ENCODE measurements at places on chromosomes 3 and 15. TPM values are rescaled to one million over a fixed set of nuclear protein-coding genes. Genes with fewer than 3 reads are reported as not detected.

The GOLIM4 gene
- 43.1 TPM for total RNA-seq

The SPINT1 gene
- total RNA-seq = 4.8 TPM

The CLDN1 gene
- 2.0 TPM for total RNA-seq

The SH2D7 gene
- not detected for total RNA-seq

The LEO1 gene
- total RNA-seq = 12.7 TPM

The SLC22A13 gene
- total RNA-seq = 0.99 TPM

The CATSPER2 gene
- 5.2 TPM for total RNA-seq

DNA sequence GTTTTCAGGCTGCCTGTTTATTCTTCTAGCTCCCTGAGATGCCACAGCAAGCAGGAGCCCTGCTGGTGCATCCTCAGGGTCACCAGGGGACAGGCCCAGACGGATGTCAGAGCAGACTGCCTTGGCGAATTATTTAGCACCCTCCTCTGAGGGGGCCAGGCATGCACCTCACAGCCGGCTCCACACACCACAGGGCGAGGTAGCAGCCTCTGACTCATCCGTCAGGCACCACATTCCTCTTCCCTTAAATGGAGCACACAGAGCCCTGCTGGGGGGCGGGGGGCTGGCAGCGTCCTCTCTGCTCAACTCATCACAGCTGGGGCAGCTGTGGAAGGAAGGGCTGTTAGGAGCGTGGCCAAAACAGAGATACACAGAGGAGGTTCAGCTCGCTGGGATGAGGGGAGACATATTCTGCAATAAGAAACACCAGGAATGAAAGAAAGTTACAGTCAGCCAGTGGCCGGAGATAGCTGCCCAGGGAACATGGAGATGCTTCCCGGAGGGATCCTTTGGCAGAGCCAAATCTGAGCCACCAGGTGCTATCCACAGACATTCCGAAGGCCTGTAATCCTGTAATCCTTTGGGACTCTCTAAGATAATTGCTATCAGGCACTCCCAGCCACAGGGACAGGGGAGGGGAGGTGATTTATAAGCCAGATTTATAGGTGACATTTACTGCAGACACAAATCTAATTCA is 13.9 kb upstream of the PRICKLE2 start:
- H3K27me3 ChIP-seq = no peaks in the 10 kb centered on the region
- DNase-seq = peak; percentile 26
- no peaks in the 10 kb centered on the region for H3K36me3 ChIP-seq
- H3K4me3 ChIP-seq = peak overlapping the region; percentile 58
- H3K27ac ChIP-seq = peak overlapping the region; percentile 18

DNA sequence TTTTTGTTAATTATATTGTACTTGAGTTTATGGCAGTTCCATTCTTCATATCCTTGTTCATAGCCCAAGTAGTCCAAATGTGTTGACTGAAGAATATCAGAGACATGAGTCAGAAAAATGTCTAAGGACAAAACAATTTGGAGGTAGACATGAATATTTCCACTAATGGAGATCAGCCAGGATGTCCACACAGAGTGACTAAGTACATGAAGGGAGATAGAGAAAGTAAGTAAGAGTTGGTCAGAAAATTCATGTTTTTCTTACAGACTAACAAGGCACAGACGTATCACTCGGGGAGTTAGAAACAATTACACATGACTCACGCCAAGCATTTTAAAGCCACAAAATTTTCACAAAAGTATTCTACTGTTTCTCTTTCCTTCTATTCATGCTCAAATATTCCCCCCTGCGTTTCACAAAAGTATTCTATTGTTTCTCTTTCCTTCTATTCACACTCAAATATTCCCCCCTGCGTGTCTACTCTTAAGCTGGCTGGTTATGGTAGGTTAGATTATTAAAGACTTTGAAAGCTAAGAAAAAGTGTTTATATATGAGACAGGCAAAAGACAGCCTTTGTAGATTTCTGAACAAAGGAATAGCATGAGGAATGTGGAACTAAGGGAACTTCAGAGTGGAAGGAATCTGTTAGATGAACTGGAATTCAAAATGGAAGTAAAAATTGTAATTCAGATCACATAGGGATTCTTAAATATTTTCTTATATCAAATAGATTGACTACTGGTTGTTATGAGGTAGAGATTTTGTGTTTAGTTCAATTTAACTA is 648.7 kb upstream of the CCDC54 start:
- H3K4me1 ChIP-seq = peaks cover 4% of the 10 kb centered on the region
- H3K36me3 ChIP-seq = no peaks in the 10 kb centered on the region
- no peaks in the 10 kb centered on the region for H3K27me3 ChIP-seq
- DNase-seq = peak; percentile 21

- no peaks in the 10 kb centered on the region for H3K36me3 ChIP-seq
- peaks cover 35% of the 10 kb centered on the region for H3K4me1 ChIP-seq
- no peaks in the 10 kb centered on the region for H3K27me3 ChIP-seq
Observed at GRCh38 chr3:59817511-59817910, 767.7 kb upstream of the CFAP20DC start.

- H3K36me3 ChIP-seq = no peaks in the 10 kb centered on the region
- no peak overlapping the region for H3K27ac ChIP-seq
- no peak overlapping the region for H3K4me3 ChIP-seq
- no peak for DNase-seq
Observed at GRCh38 chr3:139642996-139643395, 34.8 kb downstream of the NMNAT3 start.

GRCh38 chr3:88812576-88812975 is 294.8 kb upstream of the EPHA3 start:
- H3K4me1 ChIP-seq = no peaks in the 10 kb centered on the region
- DNase-seq = no peak
- H3K27ac ChIP-seq = no peak overlapping the region
- no peaks in the 10 kb centered on the region for H3K27me3 ChIP-seq

- H3K4me1 ChIP-seq = peaks cover 7% of the 10 kb centered on the region
- DNase-seq = no peak
- no peak overlapping the region for H3K27ac ChIP-seq
Observed at GRCh38 chr3:88084097-88084501, 25.0 kb downstream of the ZNF654 start.

DNA sequence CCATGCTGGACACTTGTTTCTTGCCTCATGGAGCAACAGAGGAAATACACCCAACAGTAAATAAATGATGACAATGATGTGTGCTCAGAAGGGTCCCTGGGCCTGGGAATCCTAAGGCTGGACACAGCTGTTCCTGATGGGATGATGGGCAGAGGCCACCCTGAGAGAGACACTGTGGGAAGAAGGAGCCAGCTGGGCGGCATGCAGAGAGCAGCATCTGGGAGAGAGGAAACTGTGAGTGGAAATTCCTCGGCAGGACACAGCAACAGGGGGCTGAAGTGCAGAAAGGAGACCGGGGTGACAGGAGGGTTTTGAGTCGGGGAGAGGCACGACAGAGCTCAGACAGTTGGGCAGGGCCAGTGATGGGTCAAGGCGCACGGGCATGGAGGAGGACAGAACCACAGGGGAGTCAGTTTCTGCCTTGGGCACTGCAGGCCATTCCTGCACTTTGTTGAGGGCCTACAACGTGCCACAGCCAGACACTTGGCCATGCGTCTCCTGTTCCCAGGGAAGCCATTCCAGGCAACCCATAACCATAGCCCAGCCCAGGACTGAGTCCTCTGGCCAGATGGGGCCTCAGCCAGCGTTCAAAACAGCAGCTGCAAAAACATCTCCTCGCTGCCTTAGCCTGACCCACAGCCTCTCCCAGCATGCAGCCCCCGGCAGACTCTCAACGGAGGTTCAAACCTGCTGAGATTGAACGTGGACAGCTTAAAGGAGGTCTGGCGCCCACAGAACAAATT is 36.7 kb upstream of the SLC6A1 start:
- no peaks in the 10 kb centered on the region for H3K4me1 ChIP-seq
- H3K4me3 ChIP-seq = no peak overlapping the region
- H3K27ac ChIP-seq = no peak overlapping the region
- no peaks in the 10 kb centered on the region for H3K36me3 ChIP-seq

- H3K27ac ChIP-seq = peak overlapping the region; percentile 51
- peaks cover 57% of the 10 kb centered on the region for H3K4me1 ChIP-seq
- no peak for DNase-seq
- no peak overlapping the region for H3K4me3 ChIP-seq
Observed at GRCh38 chr3:99760031-99760430, 57.6 kb upstream of the CMSS1 start.

DNA sequence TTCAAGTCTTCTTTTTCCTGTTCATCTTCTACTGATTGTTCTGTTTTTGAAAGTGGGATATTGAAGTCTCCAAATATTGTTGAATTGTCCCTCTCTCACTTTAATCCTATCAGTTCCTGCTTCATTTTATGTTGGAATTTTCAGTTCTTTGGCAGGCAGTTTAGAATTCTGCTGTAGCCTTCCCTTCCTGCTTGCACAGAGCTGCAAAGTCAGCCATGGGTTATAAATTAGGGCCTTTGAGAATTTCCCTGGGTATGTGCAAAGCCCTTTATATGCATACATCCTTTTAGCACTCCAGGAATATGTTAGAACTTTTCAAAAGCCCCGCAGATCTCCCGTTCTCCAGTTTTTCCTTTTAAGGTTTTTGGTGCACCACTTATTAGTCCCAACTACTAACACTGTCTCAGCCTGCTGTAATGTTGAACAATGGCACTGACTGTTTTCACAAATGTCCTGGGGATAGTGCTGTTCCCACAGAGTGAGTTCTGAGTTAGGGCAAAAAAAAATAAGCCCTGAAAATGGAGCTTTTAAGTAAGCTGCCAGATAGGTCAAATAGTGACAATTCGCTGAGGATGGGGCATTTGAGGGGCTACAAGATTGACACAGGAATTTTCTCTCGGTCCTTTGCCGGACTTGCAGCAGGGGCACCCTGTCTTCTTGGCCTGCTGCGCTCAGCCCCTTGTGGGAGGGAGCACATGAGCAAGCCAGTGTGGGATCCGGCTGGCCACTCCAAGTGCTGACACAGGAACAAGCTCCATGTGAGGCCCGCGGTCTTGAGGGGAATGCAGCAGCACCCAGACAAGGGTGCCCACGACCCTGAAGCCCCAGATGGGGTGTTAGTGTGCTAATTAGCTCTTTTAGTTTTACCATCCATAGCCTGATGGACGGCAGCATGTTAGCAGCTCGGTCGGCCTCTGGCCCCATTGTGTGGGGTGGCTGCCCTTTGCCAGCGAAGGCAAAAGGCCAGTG is 96.0 kb downstream of the VPS8 start:
- no peak for DNase-seq
- H3K27me3 ChIP-seq = no peaks in the 10 kb centered on the region
- H3K4me1 ChIP-seq = peaks cover 32% of the 10 kb centered on the region
- no peaks in the 10 kb centered on the region for H3K36me3 ChIP-seq

- H3K4me1 ChIP-seq = no peaks in the 10 kb centered on the region
- peaks cover 6% of the 10 kb centered on the region for H3K27me3 ChIP-seq
- DNase-seq = no peak
- no peaks in the 10 kb centered on the region for H3K36me3 ChIP-seq
Observed at GRCh38 chr15:89469426-89470096, 26.8 kb downstream of the RHCG start.

- H3K27ac ChIP-seq = no peak within 1 kb of the TSS
- H3K36me3 ChIP-seq = no peaks in the 10 kb centered on the region
- peak within 1 kb of the TSS; percentile 42 for H3K4me3 ChIP-seq
- no peaks in the 10 kb centered on the region for H3K27me3 ChIP-seq
- peaks cover 8% of the 10 kb centered on the region for H3K4me1 ChIP-seq
- no peak for DNase-seq
Observed at GRCh38 chr3:130516645-130517512, at the start of gene COL6A6. COL6A6 (plus strand) TSS chr3:130517177; CDS start chr3:130560365, 43,188 bp downstream.

- DNase-seq = no peak
- H3K4me1 ChIP-seq = peaks cover 31% of the 10 kb centered on the region
- no peaks in the 10 kb centered on the region for H3K27me3 ChIP-seq
- peak overlapping the region; percentile 83 for H3K4me3 ChIP-seq
- peaks cover 10% of the 10 kb centered on the region for H3K36me3 ChIP-seq
Observed at GRCh38 chr3:52247409-52248164, 2.0 kb downstream of the PPM1M start.

DNA sequence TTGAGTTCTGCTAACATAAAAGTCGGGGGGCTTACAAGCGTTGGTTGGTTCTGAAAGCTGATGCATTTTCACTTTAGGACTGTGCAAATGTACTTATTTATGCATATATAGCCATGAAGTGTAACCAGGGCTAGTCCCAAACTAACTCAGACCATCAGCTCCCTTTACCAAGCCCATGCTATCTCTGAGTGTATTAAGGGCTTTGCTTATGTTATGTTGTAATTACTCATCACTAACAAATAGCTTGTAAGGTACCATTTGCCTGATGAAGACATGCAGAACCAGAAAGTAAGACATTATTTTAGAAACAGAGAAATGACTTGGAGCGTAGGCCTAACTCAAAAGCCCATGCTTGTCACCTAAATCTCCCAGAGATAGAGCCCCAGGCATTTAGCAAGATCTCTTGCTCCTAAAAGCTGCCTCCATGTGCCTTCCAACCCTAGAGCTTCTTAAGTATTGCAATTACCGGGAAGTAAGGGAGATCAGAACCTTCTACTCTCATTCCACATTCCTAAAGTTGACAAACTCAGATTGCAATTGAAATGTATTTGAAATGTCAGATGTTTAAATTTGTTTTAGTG is 362.9 kb upstream of the RBMS3 start:
- peak overlapping the region; percentile 19 for H3K27ac ChIP-seq
- H3K36me3 ChIP-seq = no peaks in the 10 kb centered on the region
- H3K4me1 ChIP-seq = peaks cover 23% of the 10 kb centered on the region
- H3K27me3 ChIP-seq = no peaks in the 10 kb centered on the region

GRCh38 chr3:190607021-190607420 is 93.1 kb downstream of the IL1RAP start:
- no peak overlapping the region for H3K4me3 ChIP-seq
- peaks cover 10% of the 10 kb centered on the region for H3K36me3 ChIP-seq
- DNase-seq = no peak
- no peaks in the 10 kb centered on the region for H3K4me1 ChIP-seq
- no peaks in the 10 kb centered on the region for H3K27me3 ChIP-seq

DNA sequence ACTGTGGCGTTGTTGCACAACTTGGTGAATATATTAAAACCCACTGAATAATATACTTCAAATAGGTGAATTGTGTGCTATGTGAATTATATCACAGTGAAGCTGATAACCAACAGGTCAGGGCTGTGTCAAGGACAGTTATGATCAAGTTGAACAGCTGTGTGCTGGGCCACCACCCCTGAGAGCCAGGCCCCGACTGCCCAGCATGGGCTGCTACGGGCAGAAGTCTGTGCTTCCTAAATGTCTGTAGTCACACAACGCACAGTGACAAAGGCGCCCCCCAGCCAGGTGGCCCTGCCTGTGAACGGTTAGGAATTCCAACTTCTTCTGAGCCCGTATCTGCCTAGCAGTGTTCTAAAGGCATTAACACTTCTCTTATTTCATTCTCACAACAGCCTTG is 32.8 kb downstream of the TKT start:
- H3K36me3 ChIP-seq = peaks cover 37% of the 10 kb centered on the region
- H3K27me3 ChIP-seq = no peaks in the 10 kb centered on the region
- no peaks in the 10 kb centered on the region for H3K4me1 ChIP-seq
- no peak for DNase-seq
- H3K27ac ChIP-seq = no peak overlapping the region
